ENCODE measurements at places on chromosomes 4 and X.

GRCh38 chr4:75653845-75654503 is 19.2 kb downstream of the G3BP2 start:
- no peak for DNase-seq

GRCh38 chrX:39065051-39065871 is 264.0 kb downstream of the MID1IP1 start:
- no peak for DNase-seq

GRCh38 chrX:81957900-81958545 is 756.1 kb downstream of the SH3BGRL start:
- DNase-seq: no peak

- no peak for DNase-seq
Measured at GRCh38 chr4:163590619-163591264, 96.3 kb downstream of the TMA16 start.

- no peak for DNase-seq
Measured at GRCh38 chr4:24044610-24045589, 155.1 kb upstream of the PPARGC1A start.

DNA sequence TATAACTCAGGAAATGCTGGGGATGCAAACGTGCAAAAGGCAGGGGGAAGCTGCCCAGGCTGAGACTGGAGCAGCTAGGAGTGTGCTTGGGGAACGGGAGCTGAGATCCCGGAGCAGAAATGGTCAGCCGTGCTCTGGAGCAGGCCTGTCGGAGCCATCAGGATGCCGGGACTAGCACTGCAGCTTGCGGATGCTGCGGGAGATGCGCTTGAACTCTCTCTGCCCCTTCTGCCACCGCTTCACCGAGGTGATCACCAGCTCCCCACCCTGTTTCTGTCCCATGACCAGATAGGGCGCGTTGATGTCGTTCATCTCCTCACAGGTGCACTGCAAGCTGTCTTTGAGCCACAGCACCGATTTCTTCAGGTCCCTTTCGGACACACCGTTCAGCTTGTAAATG is 7.6 kb downstream of the SFRP2 start:
- DNase-seq: no peak

GRCh38 chrX:47751670-47752069 is 85.0 kb upstream of the ZNF81 start:
- DNase-seq: no peak

- no peak for DNase-seq
Measured at GRCh38 chrX:102744307-102744706, 23.8 kb downstream of the GPRASP3 start.

DNA sequence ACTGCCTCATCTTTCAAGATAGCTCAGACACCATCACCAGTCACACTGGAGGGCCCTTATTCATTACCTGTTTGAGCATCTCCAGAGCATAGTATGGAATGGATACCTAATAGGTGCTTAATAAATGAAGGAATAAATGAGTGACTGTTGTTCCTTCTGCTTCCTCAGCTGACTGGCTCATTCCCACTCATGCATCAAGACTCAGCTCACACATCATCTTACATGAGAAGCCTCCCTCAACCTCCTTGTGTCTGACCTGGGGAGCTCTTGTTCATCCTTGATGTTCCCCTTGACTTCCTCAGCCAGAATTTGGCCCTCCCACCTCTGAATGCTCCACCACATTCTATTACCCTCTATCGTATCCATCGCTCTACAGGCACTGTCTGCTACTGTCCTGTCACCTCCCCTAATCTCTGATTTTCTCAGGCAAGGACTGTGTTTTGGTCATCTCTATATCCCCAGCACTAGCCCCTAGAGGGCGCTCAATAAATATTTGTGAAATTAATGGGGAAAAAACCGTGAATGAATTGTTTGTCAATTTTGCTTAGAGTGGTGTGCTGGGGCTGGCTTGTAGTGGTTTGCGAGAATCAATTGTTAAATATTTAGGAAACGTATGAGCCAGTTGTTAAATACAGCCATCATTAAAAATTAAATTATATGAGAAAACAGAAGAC is 88.3 kb downstream of the NHSL2 start:
- no peak for DNase-seq

DNA sequence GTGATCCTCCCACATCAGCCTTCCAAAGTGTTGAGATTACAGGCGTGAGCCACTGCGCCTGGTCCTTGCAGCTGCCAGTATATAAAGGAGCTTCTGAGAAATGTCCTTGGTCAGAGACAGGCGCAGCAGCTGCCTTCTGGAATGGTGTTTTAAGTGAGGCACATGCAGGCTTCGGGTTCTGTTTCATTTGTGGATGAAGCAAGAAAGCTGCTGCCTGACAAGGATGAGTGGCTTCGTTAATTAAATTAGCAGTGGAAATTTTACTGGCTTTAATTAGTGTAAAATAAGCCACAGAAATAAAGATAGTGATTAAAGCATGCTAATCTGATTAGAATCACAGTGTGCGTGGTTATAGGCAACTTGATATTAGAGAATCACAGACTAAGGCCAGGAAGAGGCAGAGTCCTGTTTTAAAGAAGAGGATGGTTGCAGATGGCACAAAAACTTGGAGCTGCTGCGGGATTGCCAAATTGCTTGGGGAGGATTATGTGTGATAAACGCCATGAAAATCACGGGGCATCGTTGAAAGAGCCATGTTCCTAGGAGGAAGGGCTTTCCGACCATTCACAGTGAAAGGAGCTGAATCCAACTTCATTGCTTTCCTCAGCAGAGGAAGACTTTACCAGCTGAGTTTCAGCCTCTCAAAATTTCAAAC is 348.4 kb upstream of the FAT1 start:
- no peak for DNase-seq

DNA sequence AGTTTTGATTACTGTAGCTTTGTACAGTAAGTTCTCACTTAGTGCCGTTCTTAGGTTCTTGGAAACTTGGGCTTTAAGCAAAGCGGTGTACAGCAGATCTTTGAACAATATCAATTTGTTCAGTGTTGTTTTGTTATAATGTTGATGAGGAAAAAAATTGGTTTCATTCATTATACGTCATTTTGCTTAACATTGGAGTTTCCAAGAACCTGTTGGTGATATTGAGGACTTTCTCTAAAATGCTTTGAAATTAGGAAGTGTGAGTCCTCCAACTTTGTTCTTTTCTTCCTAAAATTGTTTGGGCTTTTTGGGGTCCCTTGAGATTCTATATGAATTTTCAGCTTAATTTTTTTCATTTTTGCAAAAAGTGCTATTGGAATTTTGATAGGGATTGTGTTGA is 49.1 kb downstream of the STAG2 start:
- DNase-seq: no peak

DNA sequence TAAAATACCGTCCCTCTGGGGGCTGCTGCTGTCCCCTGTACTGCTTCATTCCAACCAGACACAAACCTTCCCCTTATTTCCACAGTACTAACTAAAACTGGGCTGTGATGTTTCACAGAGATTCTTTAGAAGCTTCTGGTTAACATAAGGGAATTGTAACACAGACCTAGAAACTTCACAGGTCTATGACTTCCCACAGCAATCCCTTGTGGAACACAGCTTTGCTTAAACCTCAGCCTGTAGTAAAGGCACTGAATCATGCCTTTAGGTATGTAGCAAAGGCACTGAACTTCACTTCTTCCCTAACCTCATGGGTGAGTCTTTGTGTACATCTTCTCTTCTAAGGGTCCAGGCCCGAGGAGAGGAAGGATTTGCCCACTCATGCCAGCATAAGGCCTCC is 49.4 kb downstream of the SPINK2 start:
- no peak for DNase-seq

DNA sequence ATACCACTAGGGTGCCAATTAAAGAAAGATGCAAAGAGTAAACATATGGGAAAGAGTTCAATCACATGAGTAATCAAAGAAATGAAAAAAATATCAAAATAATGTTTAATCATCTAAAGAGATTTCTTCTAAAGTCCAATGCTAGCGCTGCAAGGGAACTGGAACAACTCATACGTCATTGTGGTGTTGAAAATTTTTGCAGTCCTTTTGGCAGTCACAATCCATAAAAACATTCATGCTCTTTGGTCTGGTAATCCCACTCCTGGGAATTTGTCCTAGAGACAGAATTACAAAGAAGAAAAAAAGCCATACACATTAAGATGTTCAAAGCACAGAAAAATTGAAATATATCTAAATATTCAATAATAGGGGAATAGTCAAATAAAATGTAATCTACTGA is 4.6 kb downstream of the P2RY4 start:
- DNase-seq: no peak

- DNase-seq: no peak
Measured at GRCh38 chr4:185773419-185773818, 38.6 kb downstream of the SORBS2 start.

- DNase-seq: no peak
Measured at GRCh38 chr4:37728064-37728463, 41.9 kb upstream of the RELL1 start.

GRCh38 chrX:19695884-19696283 is 180.6 kb upstream of the MAP3K15 start:
- DNase-seq: no peak

Data from glomerular endothelial cell (primary cell).